Activated gamma-delta T cell treated with Interleukin-2 at 50 U/mL for 16 hours (primary cell): ENCODE measurements at places on chromosomes 5 and 9.

GRCh38 chr9:131234799-131235479 lies 41.4 kb downstream of the FAM78A start:
- no peak for DNase-seq

- no peak for DNase-seq
Observed at GRCh38 chr5:15474143-15474719, 25.7 kb upstream of the FBXL7 start.

DNA sequence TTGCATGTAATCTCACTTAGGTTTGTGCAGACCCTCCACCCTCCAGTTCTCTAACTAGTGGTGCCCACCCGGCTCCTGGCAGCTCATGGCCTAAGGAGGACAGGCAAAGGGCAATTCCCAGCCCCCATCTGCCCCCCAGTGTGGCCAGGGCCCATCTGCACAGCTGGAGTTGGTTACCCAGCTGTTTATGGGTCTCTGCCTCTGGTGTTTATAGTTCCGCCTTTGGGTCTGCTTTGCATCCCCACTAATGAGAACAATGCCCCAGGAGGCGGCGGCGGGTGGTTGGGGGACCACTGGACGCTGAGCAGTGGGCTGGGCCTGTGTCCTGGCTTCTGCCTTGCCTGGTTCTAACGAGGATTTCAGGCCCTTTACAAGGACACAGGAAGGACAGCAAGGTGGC lies 62.4 kb downstream of the NDST1 start:
- DNase-seq, result no peak

DNA sequence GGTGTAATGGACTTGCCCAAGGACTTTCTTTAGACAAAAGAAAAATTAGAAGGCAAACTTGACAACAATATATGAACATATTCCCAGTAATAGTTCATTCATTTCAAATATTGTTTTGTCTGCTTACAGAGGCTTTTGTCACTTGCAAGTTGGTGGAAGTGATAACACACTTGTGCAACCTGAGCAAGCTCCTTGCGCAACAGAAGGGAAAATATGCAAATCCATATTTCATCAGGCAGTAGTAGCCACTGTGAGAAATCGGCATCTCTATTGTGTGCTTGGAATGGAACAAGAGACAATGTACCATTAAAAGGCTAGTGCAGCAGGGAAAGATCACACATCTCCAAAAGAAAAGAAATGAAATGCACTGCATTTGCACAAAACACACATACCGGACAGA lies 125.3 kb upstream of the RASEF start:
- no peak for DNase-seq
